Dermis blood vessel endothelial cell (primary cell): ENCODE measurements at places on chromosomes 3 and 15.
A peak's percentile ranks its signal among the peaks of the same experiment; 100 is the strongest.

DNA sequence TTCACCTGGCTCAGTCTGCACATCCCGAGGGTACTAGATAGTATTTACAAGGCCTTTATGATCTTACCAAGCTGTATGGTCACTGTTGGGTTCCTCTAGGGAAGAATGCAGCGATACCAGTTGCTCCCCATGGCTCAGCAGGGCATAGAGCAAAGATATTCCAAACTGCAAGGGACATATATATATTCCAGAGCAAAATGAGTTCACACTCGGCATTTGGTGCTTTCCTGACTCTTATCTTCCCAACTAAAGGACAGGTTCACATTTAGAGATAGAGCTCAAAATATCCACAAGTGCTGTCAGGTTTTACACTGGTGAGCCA, 3.5 kb upstream of the SPG11 start:
- no peak for DNase-seq

DNA sequence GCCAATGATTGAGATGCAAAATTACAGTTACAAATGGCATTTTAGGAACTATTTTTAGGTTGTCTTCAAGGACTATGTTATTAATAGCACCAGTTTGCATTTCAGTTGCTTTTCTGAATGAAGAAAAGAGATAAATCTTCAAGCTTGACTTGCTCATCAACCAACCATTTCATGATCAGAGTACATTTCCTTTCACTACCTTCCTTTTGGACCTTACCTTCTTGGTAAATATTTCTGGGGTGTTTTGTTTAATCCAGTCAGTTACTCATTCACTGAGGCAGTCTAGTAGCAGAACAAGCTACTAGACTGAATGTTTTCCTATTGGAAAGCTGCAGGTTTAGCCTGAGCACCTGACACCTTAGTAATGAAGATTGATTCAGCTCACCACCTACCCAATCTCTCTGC, 8.2 kb downstream of the SLC27A2 start:
- no peak for DNase-seq

- peak; percentile 68 for DNase-seq
Measured at GRCh38 chr3:160564949-160565441, 376 bp downstream of the KPNA4 start.

DNA sequence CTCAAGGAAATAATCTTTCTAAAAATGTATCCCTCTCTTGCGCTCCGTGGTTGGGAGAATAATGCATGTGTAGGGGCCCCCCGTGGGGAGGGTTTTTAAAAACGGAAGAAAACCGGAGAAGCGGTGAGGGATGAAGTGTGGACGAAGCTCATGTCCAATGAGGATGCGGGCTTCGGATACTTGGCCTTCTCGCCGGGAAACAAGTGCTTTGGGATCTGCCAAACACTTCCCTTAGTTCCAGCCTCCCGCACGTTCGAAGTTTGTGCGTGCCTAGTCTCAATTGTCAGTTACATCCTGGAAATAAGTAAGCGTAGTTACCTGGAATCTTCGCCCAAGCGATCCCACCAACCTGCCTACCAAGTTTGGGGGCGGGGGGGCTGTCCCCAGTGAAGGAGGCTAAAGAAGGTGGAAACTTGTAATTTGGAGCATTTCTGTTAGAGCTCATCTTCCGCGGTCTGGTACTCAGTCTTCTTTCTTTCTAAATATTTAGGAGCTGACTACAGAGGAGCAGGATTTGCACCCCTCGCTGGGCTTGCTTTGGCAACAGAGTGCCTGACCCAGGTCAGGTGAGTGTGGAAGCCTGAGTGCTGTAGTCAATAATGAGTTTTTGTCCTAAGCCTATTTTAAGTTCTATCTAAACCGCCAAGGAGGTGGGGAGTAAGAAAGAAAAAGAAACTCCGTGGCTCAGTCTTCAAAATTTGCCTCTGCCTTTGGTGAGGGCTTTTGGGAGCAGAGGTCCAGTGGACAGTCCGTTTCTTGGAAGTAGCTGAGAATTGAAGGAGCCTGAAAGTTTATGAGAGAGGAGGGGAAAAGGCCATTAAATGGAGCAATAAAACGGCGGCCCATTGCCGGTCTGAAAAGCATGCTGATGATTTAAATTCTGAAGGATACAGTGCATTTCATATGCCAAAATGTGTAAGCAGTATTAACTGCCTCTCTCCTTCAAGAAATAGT, 1.1 kb downstream of the ITPR1 start:
- DNase-seq: peak; percentile 50

DNA sequence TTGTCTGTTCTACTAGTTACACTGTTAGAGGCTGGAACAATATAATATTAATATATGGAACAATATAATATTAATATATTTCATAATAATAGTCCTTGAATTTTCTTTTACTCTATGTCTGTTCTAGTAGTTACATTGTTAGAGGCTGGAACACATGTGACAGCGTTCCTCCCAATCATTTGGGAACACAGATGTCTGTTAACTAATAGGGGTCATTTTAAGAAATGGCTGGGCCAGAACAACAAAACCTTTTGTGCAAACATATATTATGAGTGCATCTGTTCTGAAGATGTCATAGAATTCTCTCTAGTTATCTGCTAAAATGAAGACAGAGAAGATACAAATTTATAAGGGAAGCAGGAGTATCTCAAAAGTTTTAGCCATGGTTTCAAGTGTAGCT, 114.0 kb upstream of the PDZRN3 start:
- DNase-seq: no peak

- DNase-seq: no peak
Measured at GRCh38 chr3:23209747-23210487, 6.8 kb downstream of the UBE2E2 start.
